IMR-90 (cell line): ENCODE measurements at places on chromosomes 16 and 17.

- peak; percentile 89 for DNase-seq
Measured at GRCh38 chr17:66268247-66268927, 34.0 kb upstream of the PRKCA start.

DNA sequence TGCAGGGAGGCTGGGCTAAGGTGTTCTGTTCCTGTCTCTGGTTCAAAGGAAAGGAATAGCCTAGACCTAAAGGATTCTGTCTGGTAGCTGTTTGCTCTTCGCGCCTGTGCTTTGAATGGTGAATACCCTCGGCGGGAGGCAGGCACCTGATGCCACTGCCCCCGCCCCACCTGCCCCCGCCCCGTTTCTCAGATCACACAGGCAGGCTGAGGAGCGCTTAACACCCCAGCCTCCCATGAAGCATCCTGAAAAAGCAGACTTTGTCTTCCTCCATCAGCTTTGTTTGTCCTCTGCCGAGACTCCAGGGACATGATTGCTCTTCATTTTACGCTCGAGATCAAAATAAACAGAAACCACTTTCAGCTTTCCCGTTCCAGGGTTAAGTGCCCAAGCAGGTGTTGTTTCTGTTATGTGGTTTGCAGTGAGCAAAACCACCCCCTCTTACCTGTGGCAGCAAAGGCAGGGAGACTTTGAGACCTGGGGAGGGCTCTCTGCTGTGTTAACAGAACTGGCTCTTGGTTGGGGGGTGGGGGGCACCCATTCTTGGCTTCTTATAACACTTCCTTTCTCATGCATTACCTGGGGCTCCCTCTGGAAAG lies 452.1 kb downstream of the WWOX start:
- no peak for DNase-seq

DNA sequence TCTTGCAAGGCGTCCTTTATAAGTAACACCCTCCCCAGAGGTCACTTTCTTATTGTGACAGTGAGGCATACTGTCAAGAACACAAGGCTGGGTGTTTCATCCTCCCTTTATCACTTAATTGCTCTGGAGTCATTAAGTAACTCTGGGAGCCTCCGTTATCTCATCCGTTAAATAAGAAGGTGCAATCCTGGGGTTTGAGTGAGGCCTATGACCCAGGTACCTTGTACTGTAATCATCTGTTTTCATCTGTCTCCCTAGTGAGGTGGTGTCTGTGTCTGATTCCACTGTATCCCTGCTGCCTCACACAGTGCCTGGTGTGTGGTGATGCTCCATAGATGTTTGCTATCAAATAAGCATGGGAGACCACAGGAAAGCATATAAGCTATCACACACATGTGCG lies 17.7 kb downstream of the TNS4 start:
- no peak for DNase-seq

DNA sequence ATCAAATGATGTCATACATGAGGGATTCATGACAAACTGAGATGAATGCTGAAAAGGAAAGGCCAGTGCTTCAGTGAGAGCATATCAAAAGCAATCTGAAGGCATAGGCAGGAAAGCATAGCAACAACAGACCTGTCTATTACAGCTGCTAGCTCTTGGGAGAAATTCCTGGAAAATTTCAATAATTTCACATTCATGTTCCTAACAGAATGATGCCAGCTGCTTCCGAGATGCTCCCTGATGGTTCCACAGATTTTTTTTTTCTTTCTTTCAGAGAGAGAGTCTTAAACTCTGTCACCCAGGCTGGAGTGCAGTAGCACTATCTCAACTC lies 50.3 kb upstream of the CLEC3A start:
- no peak for DNase-seq

- peak; percentile 55 for DNase-seq
Measured at GRCh38 chr16:86471896-86472295, 38.4 kb upstream of the FOXF1 start.

GRCh38 chr16:27315333-27316037 lies 1.7 kb downstream of the IL4R start:
- peak; percentile 65 for DNase-seq

DNA sequence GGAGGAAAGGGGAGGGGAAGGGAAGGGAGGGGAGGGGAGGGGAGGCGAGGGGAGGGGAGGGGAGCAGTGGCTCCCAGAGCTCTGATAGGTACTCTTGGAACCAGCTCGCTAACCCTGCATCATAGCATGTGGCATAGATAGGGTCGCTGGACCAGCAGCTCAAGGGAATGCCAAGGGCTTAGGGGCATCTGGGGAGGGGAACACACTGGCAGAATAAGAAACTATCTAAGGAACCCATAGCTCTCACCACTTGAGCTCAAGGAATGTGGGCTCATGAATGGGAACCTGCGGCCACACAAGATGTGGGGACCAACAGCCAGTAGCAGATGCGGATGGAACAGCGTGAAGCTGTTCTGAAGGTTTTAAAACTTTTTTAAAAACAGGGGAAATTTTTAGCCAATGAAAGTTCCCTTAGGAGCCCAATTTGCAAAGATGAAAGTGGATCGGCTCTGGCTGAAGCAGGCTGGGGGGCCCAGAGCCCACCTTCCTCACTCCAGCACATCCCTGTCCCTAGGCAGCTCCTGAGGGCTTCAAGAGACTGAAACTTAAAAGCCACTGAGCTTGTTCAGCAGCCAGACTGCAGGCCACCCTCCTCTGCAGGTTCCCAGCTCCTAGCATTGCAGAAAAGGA lies 46.9 kb downstream of the PIMREG start:
- DNase-seq: no peak

- DNase-seq: peak; percentile 20
Measured at GRCh38 chr17:51154176-51154575, 817 bp downstream of the NME1 start.

- DNase-seq: peak; percentile 32
Measured at GRCh38 chr17:64216338-64217248, 46.5 kb downstream of the TEX2 start.

DNA sequence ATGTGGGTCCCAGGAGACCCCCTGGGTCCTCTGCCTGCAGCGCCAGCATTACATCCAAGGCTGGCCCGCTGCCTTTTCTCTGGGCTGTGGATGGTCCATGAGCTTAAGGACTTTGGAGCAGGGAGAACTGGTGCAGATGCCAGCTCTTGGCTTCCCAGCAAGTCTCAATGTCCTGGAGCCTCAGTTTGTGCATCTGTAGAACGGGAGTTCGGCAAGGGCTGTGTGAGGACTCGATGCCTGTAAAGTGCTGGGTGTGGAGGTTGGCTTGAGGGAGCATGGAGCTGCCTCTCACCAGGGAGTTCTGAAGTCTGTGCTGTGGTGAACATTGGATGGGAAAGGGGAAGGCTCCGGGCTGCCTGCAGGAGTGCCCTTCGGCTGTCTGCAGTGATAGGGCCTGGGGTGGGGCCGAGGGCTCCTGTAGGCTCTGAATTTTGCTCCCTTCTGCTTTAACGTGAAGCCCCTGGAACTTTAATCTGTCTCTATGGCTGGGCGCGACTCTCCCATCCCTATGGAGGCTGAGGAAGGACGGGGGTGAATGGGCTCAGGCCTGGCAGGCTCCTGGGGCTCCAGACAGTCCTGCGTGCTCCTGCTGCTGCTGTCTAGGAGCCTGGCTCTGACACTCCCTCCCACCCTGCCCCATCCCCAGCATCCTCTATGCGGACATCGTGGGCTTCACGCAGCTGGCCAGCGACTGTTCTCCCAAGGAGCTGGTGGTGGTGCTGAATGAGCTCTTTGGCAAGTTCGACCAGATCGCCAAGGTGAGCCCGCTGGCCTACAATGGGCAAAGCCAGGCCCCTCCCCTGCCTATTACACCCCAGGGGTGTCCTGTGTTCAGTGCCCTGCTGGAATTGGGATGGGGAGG lies 27.9 kb downstream of the ADCY7 start:
- no peak for DNase-seq

- DNase-seq: no peak
Measured at GRCh38 chr16:71242601-71243000, 12.1 kb upstream of the HYDIN start.

DNA sequence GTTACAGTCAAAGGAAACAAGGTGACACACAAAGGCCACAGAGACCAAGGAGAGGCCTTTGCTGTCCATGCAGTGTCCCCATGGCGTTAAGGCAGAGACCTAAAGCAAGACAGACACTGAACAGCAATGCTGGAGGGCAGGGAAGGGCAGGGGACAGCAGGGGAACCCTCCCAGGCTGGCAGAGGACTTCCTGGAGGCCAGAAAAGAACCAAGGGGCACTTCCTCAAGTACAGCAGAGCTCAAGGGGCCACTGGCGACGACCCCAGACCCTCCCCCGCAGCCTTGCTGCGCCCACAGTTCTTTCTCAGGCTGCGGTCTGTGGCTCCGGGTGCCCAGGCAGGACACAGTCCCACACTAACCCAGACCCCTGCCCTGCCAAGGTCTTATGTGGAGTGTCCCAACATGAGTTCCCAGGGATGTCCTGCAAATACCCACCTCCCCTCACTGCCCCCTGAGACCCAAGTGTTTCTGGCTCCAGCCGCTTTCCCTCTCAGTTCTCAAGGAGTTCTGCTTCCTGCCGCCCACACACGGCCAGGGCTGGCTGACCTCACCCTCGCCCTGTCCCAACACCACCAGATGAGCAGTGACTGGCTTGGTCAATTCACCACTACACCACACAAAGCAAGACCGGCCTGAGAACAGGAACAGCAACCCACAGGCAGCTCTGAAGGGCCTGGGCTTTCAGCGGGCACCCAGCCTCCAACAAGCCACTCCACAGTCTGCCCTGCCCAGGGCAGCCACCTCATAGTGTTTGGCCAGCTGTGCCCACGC lies 4.2 kb downstream of the CLCN7 start:
- DNase-seq: peak; percentile 43
